Activated T-helper 17 cell treated with anti-CD3 and anti-CD28 coated beads, Interleukin-2, amount 50 U/mL, for 72 hours (primary cell): ENCODE measurements at places on chromosomes 2 and 18. TPM values are rescaled to one million over a fixed set of nuclear protein-coding genes. Genes with fewer than 3 reads are reported as not detected.

DNA sequence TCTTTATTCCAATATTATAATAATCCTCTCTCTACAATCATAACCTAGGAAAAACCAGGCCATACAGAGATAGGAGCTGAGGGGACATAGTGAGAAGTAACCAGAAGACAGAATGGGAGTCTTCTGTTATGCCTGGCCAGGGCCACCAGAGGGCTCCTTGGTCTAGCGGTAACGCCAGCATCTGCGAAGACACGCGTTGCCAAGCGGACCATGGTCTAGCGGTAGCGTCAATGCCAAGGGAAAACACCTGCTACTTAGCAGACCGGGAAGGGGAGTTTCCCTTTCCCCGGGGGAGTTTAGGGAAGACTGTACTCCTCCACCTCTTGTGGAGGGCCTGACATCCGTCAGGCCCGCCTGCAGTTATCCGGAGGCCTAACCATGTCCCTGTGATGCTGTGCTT lies 36.6 kb downstream of the ARL6IP6 start:
- no peak for ATAC-seq

GRCh38 chr18:76741346-76741745 lies 81.0 kb upstream of the ZNF236 start:
- ATAC-seq = no peak

GRCh38 chr2:73133566-73134197 lies 20.9 kb upstream of the RAB11FIP5 start:
- ATAC-seq = no peak

GRCh38 chr2:142339261-142339660 lies 208.4 kb upstream of the LRP1B start:
- ATAC-seq = no peak

DNA sequence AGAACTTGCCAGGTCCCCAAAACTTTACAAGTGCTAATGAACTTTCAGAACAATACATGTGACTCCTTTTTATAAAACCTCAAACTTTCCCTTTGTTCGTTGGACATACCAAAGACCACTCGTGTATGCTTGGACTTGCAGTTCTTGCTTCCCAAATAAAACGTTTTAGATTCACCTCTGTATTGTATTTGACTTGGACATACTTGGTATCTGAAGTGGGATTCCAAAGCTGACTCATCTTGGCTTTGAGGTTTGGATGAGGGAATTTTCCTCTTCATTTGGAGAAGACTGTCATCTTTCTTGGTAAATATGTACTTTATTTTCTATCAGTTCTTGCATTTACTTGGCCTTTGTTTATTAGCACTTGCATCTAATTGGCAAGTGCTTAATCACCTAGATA lies 8.0 kb upstream of the CYB5A start:
- no peak for ATAC-seq

DNA sequence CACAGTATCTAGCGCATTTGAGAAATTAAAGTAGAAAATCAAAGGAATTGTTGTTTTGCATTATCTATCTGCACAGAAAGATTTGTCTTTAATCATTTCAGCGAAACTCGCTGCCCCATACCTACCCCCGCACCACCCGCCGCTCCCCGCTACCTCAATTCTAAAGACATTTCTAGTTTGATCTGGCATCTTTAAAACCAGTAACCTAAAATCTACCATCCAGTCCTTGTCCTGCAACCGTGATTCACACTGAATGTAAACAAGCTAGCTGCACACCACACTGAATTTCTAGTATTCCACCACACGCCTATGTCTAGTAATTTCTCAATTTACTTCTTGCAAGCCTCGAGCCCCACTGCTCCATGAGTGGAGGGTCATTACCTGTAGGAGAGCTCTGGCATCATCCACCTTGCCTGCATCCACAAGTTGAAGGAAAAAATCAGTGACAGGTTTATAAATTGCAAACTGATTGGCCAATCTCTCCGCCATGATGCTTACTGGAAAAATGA lies 60.1 kb downstream of the ABCG8 start:
- ATAC-seq = no peak

DNA sequence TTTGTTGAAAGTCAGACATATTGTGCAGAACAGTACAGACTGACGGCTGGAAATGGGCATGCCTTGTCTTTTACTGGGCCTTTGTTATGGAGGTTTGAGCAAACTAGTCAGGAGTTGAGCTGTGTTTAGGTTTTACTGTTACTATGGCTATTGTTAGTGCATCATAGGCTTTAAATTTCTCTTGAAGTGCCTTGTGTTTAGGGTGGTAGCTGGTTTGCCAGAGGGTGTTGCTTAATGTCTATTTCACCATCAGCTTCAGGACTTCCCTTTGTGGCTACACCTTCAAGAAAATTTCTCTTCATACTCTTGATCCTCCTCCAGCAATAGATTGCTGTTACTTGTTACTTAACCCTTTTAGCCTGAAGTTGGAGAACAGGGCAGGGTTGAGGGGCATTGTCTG lies 104.6 kb downstream of the CAPN13 start:
- ATAC-seq = no peak

DNA sequence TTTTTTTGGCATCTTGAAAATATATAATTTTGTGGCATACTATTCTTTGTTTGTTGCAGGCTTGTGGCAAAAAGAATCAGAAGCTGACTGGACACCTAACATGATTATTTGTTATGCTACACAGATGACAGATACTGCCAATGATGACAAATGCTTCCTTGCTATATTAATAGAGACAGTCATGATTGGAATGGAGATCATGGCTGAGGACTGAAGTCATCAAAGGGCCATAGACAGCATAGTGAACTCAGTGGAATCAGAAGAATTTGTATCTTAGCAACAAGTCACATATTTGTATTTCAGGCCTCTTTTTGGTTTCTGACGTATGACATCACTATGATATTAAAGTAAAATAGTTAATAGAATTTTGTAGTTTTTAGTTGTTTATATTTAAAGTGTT lies 1003.8 kb upstream of the DDX18 start:
- ATAC-seq = no peak

DNA sequence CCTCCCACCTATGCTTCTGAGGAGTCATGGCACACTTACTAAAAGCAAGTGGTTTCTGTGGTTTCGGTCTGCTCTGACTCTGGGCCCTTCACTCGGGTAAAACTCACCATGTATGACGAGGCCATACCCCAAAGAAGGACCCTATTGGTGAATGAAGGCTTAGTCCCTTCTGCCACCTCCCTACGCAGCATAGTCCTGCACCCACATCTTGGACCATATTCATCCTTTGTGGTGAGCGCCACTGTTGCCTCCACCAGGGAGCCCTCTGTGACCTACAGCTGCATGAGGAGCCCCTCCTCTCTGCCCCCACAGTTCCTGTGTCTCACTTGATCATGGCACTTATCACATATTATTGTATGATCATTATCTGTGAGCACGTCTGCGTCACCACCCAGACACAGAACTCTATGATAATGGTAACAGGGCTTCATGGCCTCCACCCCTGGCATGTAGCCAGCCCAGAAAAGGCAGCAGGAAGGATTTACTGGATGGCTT lies 113.3 kb downstream of the TFCP2L1 start:
- ATAC-seq = peak; percentile 53

The TMEFF2 gene
- total RNA-seq = not detected

The REG3G gene
- total RNA-seq = not detected
